Central memory CD8-positive, alpha-beta T cell (primary cell): ENCODE measurements at places on chromosomes 2 and 18.
A peak's percentile ranks its signal among the peaks of the same experiment; 100 is the strongest.

DNA sequence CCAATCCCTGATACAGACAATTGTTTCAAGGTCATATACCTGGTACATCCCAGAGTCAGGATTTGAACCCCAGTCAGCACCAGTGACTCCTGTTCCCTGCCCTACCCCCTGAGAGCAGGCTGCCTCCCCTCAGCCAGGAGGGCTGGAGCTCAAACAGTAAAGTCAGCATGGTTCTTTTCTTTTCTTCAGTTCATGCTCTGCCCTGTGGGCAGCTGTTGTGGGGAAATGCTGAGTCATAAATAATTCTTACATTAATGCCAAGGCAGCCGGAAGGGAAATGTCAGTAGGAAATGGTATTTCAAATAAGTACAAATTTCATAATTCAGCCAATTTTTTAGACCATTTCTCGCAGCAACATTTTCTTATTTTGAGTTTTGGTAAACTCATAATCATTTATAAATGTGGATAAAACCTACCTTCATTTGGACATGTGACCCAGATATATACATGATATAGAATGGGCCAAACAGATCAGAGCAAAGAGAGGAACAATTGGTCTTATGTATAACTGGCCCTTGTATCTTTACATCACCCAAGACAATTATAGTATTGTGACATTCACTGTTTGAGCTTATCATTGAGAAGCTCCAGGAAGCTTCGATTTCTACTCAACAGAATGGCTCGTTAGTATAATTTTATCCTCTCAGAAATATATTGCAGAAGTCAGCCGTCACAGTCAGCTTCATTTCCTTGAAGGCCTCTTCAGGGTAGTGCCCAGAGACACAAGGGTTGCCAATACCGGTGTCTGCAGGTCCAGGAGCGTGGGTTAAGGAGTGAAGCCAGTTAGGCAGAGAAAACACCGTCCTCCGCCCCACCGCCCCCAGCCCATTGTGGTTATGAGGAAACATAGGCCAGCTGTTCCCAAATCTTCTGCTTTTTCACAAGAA, 28.0 kb upstream of the SCYGR1 start:
- no peak for DNase-seq

GRCh38 chr2:19337202-19337601, 21.2 kb downstream of the OSR1 start:
- DNase-seq: no peak

DNA sequence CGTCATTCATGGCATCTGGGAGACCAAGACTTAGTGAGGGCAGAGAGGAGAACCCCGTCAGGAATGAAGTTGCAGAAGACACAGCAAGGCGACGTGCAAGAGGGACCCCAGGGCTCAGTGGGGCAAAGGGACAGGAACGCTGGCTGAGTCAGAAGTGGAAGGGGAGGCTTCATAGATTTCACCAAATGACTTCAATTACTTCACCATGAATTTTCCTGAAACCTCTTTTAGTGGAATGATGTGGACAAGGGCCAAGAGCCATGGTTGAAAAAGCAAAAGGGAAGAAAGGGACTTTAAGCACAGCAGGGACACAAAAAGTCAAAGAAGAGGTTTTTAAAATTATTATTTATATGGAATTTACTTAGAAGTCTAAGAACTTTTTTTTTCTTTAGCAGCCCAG, 141.6 kb upstream of the PID1 start:
- DNase-seq: no peak

- peak; percentile 2 for DNase-seq
Observed at GRCh38 chr2:128323555-128323931, 4.9 kb upstream of the HS6ST1 start.

DNA sequence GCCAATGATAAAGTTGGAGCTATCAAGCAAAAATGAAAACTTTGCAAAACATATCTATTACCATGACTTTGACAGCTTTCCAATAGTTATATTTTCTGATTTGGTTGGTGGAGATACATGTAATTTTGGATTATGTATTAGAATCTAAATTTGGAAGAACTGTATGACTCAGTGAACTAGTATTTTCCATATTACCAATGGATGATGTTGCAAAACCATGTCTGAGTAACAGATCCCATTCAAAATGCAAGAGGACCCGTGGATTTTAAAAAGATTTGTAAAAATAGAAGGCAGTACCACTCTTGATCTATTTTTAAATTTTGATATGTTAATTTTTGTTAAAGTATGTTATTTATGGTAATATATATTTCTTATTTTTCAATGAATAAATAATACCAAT, 83.0 kb downstream of the TAF4B start:
- DNase-seq: no peak

- DNase-seq: no peak
Observed at GRCh38 chr18:34929336-34929780, 111.9 kb upstream of the MAPRE2 start.

- no peak for DNase-seq
Observed at GRCh38 chr2:215405722-215406581, 29.9 kb downstream of the FN1 start.

DNA sequence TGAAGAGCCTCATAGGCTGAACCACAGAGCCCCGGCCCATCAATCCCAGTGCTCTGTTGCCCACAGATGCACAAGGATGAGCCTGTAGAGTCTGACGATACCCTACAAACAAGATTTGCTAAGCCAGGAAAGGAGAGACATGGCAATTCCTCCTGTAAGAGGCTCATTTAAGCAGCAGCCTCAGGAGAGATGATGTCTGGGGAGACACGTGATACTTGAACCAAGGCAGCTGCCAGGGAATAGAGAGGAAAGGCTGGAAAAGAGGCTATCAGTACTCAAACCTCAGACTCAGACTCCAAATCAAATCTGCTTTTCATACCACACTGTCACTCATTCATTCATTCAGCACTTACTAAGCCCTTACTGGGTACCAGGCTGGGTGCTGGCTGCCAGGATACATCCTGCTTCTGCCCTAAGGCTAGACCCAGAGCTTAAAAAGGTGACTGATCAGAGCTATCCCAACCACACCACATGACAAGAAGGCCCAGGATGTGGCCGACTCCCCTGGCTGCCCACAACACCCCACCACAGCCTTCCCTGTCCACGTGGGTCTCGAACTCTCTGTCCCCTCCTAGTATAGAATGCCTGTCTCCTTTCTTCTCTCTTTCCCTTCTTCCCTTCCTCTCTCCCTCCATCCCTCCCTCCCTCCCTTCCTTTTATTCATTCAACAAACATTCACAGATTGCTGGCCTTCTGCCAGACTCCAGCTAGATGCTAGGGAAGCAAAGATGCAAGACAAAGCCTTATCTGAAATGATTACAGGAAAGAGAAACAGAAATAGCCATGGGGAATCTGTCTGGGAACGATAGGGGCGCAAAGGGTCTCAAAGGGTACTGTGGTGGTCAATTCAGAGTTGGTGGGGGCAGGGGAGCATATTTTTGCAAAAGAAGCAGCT, 23.4 kb upstream of the KCNK3 start:
- no peak for DNase-seq

GRCh38 chr18:55240978-55241377, 281.7 kb upstream of the CCDC68 start:
- no peak for DNase-seq

- DNase-seq: no peak
Observed at GRCh38 chr2:121502781-121503180, 27.9 kb upstream of the RNU4ATAC start.

DNA sequence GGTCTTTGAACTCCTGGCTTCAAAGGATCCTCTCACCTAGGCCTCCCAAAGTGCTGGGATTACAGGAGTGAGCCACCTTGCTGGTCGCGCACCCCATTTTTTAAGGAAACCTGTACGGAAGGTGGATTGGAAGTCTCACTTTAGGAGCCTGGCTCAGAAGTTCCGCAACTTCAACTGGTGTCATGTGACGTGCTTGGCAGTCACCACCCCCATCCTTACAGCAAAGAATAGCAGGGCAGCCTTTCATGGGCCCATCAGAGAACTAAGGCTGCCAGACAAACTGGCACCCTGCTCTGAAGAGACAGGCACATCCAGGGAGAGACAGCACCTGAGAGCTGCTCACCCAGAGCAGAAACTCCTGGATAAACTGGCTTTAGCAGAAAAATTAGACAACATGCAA, 3.3 kb upstream of the SLC66A2 start:
- no peak for DNase-seq

- DNase-seq: peak; percentile 78
Observed at GRCh38 chr2:86079981-86080911, 25.4 kb downstream of the POLR1A start.

- no peak for DNase-seq
Observed at GRCh38 chr2:121960251-121960650, 204.8 kb downstream of the TSN start.

GRCh38 chr2:237483018-237483731, 3.9 kb upstream of the MLPH start:
- DNase-seq: no peak

DNA sequence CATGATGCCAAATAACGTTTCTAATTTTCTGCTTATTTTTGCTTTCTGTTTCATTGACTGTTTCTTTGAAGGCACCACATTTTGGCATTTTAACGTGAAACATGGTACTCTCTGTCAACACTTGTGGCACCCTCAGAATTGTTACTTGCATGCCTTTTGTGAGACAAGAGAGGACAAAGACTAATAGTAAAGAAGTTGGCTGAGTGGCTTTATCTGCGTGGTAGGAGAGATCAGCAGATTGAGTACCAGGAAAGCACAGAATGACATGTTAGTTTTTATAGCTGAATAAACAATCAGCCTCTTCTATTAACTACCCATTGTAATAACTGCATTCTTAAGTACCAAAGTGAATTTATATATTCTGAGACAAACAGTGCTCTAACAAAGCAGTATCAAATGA, 8.6 kb downstream of the ZNF638 start:
- DNase-seq: no peak

DNA sequence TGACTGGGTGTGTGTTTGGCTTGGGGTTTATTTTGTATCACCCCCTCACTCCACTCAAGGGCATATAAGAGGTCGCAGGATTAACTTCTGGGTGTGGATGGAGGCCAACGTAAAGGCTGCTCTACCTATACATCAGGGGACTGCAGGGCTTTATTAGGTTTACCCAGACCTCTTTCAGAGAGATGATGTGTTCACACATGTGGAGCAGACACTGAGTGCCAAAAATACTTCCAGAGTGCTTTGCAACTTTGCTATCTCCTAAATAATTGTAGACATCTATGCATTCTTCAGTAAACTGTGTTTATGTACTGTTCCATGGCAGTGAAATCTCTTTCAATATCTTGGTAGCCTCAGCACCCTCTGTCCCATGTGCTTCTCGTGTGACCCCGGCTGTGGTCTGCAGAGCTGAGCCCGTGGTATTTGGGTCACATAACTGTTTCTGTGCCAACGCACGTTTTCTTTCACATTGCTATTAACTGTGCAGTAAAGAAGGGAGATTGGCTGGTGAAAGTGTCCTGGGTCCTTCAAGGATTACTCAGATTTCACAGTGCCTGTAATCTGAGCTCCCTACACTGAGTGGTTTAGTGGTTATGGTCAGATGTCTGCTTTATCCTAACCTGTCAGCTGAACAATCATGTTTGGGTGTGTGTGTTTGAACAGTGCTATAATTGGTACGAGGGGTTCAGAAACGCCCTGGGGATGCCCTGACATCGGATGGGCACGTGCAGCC, 208.1 kb downstream of the VAPA start:
- DNase-seq: no peak

DNA sequence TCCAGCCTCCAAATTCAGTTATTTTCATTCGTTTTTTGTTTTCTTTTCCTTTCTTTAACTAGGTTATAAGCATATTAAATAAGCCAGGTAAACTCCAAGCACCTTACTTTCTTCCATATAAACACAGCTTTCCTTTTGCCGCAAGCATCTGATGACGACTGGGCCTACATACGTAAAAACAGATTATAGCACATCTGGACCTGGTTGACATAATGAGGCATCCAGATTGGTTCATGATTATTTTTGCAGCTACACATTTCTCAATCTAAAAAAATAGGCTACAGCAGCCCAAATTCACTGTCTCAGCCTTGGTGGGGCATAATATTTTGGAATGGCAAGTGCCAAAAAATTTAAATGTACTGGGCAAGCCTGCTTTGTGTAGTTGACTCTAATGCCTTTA, 7.7 kb downstream of the CYP1B1 start:
- no peak for DNase-seq

DNA sequence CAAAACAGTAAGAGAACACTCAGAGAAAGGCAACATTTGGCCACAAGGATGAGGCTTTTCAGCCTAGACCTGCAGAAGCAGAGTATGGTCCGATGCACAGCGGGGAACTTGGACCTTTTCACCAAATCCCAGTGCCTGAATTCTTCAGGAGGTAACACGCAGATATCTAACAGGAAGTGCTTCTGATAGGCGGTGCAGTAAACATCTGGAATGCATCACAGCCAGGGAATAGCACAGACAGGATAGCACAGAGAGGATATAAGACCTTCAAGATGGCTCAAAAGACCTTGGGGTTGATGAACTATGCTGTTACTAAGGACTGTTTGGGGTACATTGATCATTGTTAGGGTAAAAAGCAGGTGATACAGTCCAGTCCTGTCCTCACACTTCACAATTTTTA, 1.7 kb downstream of the TMEM127 start:
- DNase-seq: no peak

- DNase-seq: no peak
Observed at GRCh38 chr2:9918275-9918674, 33.2 kb upstream of the GRHL1 start.

DNA sequence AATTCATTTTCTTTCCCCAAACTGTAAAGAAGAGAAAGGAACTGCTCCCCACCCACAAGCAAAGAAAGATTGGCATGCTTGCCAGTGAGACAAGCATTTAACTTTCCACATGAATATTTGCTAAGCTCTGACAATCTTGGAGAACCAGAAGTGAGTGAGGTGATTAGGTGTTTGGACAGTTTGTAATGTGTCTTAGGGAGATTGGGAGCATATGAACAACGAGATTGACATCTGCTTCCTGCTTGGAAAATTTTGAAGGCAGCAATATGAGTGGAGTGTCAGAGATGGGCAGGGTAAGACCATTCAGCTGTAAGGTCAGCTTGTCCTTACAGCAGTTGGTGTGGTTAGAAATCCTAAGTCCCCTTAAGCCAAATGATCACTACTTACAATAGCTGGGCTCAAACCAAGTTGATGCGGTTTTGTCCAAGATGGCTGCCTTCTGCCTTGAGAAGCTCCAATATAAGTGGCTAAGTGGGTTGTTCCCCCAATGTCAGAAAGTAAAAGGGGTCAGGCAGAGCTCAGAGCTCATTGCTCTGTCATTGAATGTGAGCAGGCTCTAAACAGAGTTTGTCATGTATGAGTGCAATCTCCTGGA, 36.0 kb upstream of the GALNT5 start:
- DNase-seq: no peak

DNA sequence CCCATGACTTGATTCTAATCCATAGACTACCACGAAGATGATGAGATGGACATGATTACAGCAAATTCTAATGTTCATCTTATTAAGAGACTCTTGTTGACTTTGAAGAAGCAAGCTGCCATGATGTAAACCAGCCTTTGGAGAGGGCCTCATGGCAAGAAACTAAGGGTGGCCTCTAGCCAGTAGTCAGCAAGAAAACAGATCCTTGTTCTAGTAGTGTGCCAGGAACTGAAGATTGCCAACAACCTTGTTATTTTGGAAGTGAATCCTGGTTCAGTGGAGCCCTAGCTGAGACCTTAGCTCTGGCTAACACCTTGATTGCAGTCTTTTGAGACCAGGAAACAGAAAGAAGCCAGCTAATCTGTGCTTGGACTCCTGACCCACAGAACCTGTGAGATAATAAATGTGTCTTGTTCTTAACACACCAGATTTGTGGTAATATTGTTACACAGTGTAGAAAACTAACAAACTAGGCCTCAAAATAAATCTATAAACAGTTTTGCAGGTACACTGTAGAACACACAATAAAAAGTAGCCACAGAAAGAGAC, 10.0 kb downstream of the PHOSPHO2 start:
- no peak for DNase-seq

GRCh38 chr2:96233880-96234316, 25.3 kb upstream of the STARD7 start:
- DNase-seq: no peak

GRCh38 chr2:212337036-212337435, 201.6 kb downstream of the ERBB4 start:
- DNase-seq: no peak
